ENCODE measurements at places on chromosomes 16 and 17.

DNA sequence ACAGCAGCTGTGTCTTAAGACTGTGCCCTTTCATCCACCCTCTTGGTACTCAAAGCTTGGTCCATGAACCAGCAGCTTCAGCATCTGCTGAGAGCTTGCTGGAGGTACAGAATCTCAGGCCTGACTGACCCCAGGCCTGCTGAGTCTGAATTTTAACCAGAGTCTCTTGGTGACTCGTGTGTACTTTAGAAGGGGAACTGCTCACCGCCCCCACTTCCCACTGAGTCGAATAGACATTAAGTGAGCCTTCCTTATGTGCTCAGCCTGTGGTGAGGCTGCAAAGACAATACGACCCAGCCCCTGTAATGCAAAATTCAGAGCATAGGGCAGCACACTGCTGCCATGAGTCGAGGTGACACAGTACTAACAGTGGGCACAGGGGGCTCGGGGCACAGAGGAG lies 662.8 kb downstream of the WWOX start:
- DNase-seq: no peak

- peak; percentile 45 for DNase-seq
Measured at GRCh38 chr16:9099131-9099625, 7.7 kb downstream of the HAPSTR1 start.

DNA sequence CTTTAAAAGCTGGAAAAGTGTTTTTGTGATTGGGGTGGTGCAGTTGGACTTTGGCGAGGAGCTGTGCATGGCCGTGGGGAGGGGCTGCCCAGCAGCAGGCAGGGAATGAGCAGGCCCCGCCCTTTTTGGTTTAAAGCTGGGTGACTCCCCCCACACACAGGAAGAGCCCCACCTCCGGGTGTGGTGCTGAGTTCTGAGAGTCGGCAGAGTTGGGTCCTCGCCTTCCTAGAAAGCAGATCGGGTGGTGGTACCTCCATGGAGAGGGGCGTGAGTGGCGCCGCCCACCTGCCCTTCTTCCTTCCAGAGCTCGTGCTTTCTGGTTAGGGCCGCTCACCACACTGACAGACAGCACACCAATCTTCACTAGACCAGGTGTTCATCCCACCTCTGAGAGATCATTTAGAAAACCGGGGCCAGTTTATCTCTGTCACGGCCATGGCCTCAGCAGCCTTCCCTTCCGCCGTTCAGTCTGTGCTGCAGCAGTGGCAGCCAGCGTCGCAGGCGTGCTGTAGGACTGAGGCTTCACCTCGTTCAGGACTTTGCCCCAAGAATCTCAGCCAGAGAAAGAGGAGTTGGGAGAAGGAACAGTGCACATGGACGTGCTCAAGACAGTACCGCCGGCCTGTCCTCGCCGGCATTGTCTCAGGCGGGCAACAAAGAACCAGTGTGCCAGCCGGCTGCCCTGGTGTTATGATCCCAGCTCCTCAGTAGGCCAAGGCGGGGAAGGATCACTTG lies 144.0 kb upstream of the CHMP6 start:
- DNase-seq: no peak

DNA sequence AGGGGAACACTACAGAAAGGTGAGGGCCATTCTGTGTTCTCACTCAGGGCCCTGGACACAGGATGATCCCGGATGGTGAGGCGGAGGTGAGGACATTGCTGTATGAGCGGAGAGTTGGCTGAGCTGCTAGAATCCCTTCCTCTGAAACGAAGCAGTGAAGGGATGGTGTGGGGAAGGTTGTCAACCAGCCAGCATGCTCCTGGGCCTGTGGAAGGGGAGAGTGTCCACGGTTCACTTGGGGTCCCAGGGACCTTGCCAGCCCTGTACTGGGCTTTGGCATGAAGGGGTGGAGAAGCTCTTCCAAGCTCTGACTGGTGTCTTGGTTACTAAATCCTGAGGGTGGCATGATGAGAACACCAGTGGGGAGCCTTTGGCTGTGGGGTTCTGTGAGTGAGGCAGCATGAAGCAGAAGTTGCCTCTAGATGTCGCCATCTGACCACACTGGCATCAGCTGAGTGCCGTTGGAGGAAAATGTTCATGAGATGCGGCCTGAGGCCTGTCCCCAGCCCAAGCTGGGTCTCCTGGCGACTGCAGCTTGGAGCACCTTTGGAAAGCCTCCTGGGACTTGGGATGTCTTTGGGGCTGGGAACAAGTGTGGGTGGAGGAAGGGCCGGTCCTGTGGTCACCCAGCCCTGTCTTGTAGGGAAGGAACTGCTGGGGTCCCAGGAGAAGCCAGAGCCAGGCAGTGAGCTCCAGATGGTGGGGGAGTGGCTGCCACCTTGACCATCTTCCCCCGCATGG lies 14.8 kb downstream of the PDP2 start:
- DNase-seq: no peak

DNA sequence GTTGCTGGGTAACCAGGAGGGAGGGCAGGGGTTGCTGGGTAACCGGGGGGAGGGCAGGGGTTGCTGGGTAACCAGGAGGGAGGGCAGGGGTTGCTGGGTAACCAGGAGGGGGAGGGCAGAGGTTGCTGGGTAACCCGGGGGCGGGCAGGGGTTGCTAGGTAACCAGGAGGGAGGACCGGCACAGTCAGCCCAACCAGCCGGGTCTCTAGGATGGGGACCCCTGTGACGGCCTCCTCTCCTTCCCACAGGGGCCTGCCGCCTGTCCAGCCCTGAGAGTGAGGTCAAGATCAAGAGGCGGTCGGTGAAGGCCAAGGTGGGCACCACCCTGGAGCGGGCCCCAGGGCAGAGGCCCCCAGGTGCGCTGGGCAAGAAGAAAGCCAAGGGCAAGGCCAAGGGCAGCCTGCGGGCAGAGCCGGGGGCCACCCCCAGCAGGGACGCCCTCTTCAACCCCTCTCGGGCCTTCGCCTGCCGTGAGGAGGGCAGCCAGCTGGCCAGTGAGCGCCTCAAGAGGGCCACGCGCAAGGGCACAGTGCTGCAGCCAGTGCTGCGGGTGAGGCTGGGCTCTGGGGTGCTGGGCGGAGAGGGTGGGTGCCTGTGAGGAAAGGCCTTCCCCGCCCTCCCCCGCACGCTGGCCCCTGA lies 54.6 kb downstream of the ACTG1 start:
- no peak for DNase-seq

DNA sequence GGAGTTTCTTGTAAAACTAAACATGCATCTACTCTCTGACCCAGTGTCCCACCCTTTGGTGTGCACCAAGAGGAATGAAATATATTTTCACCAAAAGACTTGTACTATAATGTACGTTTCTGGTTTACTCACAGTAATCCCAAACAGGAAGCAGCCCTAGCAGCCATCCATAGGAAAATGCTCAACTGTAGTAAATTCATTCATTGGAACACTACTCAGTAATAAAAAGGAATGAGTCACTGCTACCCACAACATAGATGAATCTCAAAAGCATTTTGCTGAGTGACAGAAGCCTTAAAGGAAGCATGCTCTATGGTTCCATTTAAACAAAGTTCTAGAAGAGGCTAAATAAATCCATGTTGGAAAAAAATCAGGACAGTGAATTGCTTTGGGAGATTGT lies 37.6 kb upstream of the DHRS7B start:
- no peak for DNase-seq

- no peak for DNase-seq
Measured at GRCh38 chr17:68296217-68297191, 5.2 kb downstream of the ARSG start.

DNA sequence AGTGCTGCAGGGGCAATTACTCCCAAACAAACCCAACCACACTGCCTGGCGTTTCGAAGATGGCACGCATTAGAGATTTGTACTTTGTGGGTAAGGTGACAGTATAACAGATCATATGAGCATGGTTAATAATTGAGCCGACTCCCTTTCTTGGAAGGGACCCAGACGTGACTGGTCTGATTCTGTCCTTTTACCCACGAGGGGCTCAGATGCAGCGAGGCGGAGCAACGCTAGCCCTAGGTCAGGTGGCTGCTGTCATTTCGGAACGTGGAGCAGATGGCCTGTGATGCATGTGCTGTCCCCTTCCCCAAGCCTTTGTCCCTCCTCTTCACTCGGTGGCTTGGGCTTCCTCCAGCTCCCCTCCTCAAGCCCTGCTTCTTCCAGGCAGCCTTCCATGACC lies 84.2 kb downstream of the SNX29 start:
- no peak for DNase-seq

- DNase-seq: no peak
Measured at GRCh38 chr17:42252597-42253550, 23.3 kb downstream of the STAT5B start.

DNA sequence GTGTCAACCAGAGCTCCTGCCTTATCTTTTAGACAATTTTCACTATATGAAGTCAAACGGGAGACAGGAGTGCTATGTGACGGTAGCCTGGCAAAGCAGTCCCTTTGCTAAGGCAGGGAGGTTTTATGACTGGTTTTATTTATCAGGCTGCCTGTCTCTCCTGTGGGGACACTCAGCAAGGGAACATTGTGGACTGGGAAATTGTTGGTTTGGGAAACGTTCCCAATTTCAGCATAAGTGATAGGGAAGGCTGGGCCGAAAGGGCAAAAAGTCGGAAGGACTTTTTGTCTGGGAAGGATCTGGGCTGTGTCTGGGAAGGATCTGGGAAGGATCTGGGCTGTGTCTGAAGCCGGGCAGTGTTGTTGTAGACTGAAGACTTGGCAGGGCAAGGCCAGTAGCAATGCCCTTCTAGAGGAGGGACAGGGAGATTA lies 211.2 kb downstream of the PARN start:
- DNase-seq: no peak

GRCh38 chr16:55475919-55476318 lies 3.1 kb upstream of the MMP2 start:
- DNase-seq: no peak

GRCh38 chr17:77011173-77012011 lies 129.4 kb upstream of the SEC14L1 start:
- no peak for DNase-seq

- no peak for DNase-seq
Measured at GRCh38 chr16:11248133-11248532, 7.9 kb downstream of the SOCS1 start.

- no peak for DNase-seq
Measured at GRCh38 chr16:60107871-60108270, 1373.8 kb upstream of the GOT2 start.

- DNase-seq: no peak
Measured at GRCh38 chr16:27463741-27464591, 62.0 kb downstream of the IL21R start.

GRCh38 chr17:69592692-69593350 lies 178.3 kb downstream of the MAP2K6 start:
- no peak for DNase-seq
